ENCODE measurements at places on chromosomes 7 and 10.

- DNase-seq: no peak
Observed at GRCh38 chr7:5183155-5183554, 6.9 kb upstream of the WIPI2 start.

DNA sequence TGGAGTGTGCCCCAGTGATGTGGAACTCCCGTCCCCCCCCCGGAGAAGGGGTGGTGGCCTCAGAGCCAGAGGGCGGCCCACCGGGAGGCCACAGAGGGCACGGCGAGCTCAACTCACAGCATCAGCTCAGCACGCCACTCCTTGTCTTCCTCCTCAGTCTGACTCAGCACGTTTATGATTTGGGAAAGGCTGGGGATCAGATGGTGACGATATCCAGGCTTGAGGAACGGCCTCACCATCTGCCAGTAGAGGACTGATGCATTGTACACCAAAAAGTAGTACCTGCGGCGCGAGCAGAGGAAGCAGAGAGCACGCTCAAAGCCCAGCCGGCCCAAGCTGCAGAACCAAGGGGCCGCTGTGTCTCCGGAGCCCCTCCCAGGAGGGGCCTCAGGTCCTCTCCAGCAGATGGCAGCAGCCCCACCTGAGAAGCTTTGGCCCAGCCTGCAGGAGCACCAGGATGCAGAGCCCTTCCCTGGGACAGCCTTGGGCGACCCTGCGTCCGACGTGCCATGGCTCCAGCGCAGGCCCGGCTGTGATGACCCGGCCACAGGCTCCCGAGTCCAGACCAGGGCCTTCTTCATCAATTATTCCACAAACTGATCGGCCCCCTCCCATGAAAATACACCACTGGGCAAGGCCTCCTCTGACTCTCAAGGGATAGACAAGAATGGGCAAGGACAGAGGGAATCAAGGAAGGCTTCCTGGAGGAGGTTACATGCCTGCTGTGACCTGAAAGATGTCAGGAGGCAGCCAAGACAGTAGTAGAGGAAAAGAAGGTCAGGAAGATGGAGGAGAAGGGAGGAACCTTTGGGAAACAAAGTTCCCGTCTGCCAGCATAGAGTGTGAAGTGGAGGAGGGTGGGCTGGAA is 3.7 kb downstream of the CFAP46 start:
- DNase-seq: no peak

GRCh38 chr7:116432527-116432916 is 67.0 kb upstream of the CAV2 start:
- no peak for DNase-seq

- no peak for DNase-seq
Observed at GRCh38 chr10:4279655-4280054, 494.6 kb upstream of the KLF6 start.

Data from stromal cell of bone marrow (primary cell).